ENCODE measurements at places on chromosomes 11 and 22.

DNA sequence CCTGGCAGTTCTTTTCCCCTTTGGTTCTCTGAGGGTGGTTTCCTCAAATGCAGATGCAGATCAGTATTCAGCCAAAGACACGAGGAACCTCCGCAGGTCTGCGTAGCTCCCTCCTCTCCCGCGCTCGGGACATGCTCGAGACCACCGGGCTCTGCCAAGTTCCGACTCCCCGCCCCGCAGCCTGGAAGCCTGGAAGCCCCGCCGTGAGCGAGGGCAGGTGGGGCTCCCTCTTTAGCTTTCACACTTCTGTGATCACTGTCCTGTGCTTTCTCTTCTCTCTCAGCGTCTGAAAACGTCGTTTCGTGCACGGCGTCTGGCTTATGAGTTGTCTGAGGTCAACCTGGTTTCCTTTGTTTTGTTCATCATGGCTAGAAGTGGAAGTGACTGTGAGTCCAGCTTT is 26.6 kb downstream of the ZBED4 start:
- no peak for DNase-seq

DNA sequence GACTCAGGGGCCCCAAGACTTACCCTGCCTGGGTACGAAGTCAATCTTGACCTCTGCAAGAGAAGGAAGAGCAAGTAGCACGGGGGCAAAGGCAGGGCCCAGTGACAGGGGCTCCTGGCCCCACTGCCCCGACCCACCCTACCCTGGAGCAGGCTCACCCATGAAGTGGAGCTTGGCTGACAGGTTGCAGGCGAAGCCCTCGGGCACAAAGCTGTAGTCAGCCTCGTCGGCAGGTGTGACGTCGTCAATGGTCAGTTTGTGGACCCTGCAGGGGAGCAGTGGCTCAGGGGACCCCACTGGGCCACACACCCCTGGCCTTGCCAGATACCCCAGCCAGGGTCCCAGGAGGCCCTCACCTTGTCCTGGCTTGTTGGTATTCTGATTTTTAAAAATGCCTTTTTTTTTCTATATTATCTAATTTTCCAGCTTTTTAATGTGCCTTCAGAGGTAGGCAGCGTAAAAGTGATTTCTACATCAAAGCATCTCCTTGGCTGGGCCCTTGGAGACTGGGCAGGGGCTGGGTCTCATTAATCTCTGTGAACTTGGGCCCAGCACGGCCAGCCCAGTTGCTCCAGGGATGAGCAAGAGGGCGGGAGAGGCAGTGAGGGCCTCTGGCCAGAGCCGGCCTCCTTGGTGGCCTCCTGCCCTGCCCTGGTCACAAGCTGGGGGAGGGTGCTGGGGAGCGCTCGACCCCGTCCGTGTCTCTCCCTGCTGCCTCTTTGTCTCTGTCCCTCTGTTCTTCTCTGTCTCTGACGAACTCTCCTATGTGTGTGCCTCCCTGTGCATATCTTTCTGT is 11.3 kb downstream of the MYBPC3 start:
- DNase-seq: no peak

DNA sequence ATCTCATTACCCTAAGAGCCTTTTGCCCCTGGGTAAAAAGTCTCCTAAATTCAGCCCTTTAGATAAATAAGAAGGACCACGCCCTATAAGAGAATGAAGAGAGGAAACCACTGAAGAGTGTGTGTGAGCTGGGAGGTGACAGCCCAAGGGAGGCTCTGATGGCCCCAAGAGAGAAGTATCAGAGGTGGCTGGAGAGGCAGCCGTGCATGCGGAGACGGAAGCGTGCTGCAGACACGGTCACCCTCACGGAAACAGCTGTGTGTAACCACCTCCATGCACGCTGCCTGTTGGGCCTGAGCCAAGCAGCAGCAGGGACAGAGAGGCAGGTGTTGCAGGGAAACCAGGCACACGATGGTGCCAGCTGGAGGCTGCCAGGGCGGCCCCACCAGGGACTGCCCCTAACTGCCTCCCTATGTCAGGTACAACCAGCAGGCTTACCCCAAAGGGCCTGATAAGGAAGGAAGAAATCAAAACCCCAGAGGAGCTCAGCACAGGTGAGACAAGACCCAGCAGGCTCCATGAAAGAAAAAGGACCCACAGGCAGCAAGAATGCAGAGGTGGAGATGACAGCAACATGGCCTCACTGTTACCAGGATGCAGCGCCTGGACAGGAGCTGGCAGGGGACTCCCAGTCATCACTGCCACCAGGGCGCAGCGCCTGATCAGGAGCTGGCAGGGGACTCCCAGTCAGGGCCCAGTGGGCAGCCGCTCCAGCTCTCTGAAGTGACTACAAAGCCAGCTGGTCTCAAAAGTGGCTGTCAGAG is 7.8 kb downstream of the LARGE2 start:
- no peak for DNase-seq

DNA sequence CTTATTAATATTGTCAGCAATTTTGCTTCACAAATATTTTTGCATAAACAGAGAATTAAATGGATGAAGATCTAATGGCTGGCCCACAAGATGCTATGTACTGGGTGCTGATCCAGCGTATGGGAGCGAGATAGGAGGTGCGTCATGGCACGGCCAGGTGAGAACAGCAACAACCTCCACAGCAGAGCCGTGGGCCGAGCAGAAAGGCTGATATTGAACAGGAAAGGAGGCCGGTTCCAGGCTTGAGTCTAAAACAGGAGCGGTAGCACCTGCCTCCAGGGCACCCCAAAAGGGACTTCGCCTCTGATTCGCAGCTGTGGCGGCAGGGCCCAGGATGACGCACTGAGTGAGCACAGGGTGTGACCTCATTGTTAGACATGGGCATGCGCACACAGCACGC is 1502.1 kb downstream of the TBC1D22A start:
- no peak for DNase-seq

GRCh38 chr22:28351476-28351875 is 328.2 kb downstream of the TTC28 start:
- DNase-seq: no peak

- DNase-seq: no peak
Observed at GRCh38 chr22:23001463-23001862, 68.9 kb upstream of the GNAZ start.

DNA sequence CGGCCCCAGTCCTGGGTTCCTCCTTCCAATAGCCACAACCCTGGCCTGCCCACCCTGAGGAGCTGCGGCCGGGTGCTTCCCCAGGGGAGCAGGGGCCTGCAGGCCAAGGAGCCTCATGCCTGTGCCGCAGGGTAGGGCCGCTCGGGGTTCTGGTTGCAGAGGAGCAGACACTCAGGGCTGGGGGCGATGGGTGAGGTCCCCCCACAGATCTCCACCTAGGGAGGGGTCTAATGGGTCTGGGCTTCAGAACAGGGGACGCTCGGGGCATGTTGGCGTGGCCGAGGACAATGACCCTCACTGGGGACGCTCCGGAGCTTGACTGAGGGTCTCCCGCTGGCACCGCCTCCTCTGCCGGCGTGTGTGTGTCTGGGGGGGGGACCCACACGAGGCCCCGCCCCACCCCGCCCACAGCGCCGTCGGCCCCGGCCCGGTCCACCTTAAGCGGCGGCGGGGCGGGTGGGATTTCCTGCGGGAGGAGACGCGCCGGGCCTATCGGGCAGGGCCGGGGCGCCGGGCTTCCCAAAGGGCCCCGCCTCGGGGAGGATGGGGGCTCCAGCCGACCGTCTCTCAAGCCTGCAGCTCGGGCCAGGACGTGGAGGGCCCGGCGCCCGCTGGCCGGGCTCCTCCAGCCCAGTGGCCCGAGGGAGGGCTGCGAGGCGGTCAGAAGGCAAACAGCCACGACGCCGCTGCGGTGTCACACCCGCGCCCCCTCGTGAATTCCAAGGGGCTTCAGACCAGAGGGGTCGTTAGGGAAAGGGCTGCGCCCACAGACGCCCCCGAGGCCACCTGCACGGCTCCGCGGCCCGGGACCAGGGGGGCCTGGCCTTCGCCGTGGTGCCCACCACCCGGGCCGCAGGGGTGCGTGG is 640 bp upstream of the ZDHHC8 start:
- DNase-seq: no peak

DNA sequence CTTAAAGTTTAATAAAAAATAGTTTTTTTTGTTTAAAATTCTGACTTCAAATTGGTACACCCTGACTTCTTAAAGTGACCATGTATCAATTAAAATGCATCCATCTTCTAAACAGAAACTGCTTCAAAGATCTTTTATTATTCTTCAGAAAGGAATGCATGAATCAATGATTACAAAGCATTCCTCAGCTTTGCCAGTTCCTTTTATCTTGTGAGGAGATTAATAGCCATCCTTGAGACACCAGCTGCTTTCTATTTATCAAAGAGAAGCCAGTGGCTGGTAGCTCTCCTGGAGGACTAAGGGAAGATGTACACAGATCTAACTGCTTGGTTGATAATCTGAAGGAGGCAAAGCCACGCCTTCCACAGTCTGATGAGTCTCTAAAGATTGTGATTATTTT is 2222.5 kb downstream of the LRRC4C start:
- DNase-seq: no peak

DNA sequence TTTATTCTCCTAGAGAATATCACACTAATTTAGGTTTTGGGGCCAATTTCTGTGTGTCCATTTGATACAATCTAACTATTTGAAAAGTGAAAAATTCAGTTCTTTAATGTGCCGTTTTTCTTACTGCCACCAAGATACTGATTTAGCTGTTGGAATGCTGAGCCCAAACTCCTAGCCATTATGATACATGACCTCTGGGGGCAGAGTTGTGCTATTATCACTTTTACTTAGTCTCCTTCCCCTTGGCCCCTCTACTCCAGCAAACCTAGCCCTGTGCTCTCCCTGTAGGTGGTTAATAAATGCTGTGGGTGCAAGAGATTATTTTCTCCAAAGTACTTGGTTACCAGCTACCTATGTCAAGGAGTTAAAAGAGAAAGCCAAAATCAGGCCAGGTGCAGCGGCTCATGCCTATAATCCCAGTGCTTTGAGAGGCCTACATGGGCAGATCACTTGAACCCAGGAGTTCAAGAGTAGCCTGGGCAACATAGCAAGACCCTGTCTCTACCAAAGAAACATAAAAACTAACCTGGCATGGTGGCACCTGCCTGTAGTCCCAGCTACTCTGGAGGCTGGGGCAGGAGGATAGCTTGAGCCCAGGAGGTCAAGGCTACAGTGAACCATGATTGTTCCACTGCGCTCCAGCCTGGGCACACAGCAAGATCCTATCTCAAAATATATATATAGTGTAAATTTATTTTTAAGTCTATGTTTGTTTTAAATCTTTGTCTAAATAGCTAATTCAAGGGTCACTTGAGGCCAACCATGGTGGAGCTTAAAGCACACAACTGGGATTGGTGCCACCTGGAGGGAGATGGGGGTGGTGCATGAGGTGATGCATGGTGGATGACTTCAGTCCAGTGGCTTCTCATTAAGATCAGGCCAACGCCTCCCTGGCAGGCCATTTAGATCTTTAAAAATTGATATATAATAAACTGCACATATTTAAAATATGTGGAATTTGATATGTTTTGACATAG is 193.2 kb upstream of the PLET1 start:
- no peak for DNase-seq

- no peak for DNase-seq
Observed at GRCh38 chr22:27794226-27794625, 7.3 kb downstream of the MN1 start.

GRCh38 chr11:96221244-96222070 is 121.5 kb downstream of the MAML2 start:
- DNase-seq: no peak

- no peak for DNase-seq
Observed at GRCh38 chr22:43845981-43846380, 16.3 kb downstream of the SULT4A1 start.

- DNase-seq: no peak
Observed at GRCh38 chr11:128465946-128466705, 121.2 kb downstream of the ETS1 start.

DNA sequence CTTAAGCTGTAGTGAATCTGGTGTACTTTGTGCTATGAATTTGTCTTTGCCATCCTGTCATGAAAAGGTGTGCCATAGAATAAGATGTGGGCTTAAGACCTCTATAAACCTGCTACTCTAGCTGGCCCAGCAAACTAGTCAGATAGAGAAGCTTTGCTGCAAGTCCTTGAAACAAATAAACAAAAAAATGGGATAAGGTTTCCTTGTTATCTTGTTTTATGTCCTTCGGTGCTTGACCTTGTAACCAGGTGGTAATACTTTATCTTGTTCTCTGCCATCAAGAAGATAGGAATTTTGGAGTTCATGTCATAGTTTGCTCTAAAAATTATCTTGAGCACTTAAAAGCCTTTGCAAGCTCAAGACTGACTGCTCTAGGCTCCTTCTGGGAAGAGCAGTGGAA is 14.3 kb upstream of the TMEM86A start:
- no peak for DNase-seq

DNA sequence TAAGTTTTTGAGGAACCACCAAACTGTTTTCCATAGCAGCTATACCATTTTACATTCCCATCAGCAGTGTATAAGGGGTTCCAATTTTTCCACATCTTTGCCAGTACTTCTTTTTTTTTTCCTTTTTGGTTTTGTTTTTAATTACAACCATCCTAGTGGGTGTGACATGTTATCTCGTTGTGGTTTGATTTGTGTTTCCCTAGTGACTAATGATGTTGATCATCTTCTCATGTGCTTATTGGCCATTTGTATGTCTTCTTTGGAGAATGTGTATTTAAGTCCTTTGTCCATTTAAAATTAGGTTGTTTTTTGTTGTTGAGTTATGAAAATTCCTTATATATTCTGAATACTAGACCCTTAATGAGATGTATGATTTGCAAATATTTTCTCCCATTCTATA is 59.3 kb downstream of the STIM1 start:
- no peak for DNase-seq

DNA sequence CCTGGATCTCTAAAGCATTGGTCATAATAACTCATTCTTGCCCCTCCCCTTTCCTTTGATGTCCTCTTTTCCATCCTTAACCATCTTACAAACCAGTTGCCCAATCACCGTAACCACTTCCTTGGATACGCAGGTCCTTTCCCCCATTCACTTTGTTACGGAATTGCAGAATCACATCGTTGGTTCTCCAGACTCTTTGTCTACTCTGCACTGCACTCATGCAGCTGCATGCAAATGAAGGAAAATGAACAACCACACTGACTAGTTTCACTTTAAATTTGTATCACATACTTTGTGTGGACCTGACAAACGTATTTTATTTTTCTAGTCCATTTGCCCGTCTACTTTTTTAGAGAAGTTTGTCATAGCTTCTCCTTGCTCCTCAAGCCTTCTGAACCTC is 69.9 kb downstream of the SLC5A12 start:
- no peak for DNase-seq

- DNase-seq: no peak
Observed at GRCh38 chr11:35750315-35750714, 87.7 kb downstream of the TRIM44 start.

- DNase-seq: no peak
Observed at GRCh38 chr22:27705408-27706080, 96.0 kb downstream of the MN1 start.

All from Panc1 (cell line).